Stimulated activated CD4-positive, alpha-beta T cell treated with anti-CD3 and anti-CD28 coated beads, TNF-alpha, amount 100 ng/mL, for 24 hours (primary cell): ENCODE measurements at places on chromosomes 7 and 10.
A peak's percentile ranks its signal among the peaks of the same experiment; 100 is the strongest.

- no peak for DNase-seq
Measured at GRCh38 chr10:190216-190615, 55.0 kb downstream of the ZMYND11 start.

GRCh38 chr10:58621379-58622077, 108.9 kb downstream of the BICC1 start:
- no peak for DNase-seq

DNA sequence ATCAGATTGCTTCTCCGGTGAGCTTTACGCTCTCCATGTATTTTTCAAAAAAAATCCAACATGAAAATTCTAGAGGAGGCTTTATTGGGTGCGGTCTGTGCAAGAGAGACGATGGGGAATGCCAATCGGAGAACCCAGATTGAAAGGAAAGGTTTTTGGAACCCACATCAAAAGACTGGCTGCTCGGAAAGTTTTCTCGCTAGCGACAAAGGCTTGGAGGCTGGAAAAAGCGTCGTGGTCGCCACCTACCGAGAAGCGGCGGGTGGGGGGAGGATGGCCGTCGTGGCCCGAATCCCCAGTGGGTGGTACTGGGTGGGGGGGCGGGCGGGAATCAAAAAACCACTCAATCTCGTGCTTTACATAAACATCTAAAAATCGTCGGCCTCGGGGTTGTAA, 1.1 kb upstream of the GTF2I start:
- peak; percentile 63 for DNase-seq

DNA sequence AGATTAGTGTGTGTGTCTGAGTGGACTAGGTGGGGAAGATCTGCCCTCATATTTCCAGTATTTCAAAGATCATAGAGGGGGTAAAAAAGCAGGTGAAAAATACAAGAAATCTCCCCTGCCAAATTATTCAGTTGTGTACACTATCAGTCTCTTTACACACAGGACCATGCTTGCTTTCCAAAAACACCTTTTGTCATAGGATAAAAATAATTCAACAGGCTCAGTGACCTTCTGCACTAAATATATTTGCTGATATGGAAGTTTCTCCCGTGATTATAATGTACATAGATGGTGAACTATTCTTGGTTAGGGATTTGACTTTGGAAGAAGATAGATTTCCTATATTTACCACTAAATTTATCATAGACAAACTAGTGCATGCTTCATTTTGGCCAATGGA, 24.6 kb upstream of the CSTF2T start:
- no peak for DNase-seq

DNA sequence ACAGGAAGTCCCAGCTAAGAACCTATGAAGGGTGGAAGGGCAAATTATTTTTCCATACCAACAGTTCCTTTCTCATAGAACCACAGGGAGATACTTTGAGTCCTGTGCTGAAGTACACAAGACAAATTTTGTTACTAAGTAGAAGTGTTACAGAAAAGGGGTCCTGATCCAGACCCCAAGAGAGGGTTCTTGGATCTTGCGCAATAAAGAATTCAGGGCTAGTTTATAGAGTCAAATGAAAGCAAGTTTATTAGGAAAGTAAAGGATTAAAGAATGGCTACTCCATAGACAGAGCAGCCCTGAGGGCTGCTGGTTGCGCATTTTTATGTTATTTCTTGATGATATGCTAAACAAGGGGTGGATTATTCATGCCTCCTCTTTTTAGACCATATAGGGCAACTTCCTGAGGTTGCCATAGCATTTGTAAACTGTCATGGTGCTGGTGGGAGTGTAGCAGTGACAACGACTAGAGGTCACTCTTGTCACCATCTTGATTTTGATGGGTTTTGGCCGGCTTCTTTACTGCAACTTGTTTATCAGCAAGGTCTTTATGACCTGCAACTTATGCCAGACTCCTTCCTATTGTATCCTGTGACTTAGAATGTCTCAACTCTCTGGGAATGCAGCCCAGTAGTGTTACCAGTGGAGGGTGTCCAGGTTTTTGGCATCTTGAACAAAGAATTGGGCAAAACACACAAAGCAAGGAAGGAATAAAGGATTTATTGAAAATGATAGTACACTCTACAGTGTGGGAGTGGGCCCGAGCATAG, 409.4 kb downstream of the SH2D4B start:
- DNase-seq, result no peak
